ENCODE measurements at places on chromosomes 3 and 15.

- no peak for DNase-seq
Observed at GRCh38 chr3:14768182-14768790, 50.5 kb upstream of the FGD5 start.

- peak; percentile 48 for DNase-seq
Observed at GRCh38 chr3:126671521-126671920, 16.6 kb upstream of the TXNRD3 start.

DNA sequence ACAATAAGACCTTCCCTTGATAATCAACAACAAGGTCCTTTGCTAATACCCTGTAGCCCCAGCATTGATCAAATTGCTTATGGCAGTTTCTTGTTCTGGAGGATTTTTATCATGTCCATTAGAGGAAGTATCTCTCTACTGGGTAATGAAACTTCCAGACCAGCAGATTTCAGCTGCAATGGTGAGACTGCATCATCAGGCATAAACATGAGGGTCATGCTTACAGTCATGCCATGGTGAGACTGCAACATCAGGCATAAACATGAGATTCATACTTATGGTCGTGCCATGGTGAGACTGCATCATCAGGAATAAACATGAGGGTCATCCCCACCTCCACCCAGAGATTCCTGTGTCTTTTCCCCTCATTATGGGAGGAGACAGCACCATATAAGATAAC is 129.0 kb upstream of the LIPC start:
- DNase-seq, result peak; percentile 25

- DNase-seq, result peak; percentile 36
Observed at GRCh38 chr15:100801256-100801900, 78.3 kb upstream of the ALDH1A3 start.

Data from Karpas-422 (cell line).